ENCODE measurements at places on chromosomes 16 and 17.

DNA sequence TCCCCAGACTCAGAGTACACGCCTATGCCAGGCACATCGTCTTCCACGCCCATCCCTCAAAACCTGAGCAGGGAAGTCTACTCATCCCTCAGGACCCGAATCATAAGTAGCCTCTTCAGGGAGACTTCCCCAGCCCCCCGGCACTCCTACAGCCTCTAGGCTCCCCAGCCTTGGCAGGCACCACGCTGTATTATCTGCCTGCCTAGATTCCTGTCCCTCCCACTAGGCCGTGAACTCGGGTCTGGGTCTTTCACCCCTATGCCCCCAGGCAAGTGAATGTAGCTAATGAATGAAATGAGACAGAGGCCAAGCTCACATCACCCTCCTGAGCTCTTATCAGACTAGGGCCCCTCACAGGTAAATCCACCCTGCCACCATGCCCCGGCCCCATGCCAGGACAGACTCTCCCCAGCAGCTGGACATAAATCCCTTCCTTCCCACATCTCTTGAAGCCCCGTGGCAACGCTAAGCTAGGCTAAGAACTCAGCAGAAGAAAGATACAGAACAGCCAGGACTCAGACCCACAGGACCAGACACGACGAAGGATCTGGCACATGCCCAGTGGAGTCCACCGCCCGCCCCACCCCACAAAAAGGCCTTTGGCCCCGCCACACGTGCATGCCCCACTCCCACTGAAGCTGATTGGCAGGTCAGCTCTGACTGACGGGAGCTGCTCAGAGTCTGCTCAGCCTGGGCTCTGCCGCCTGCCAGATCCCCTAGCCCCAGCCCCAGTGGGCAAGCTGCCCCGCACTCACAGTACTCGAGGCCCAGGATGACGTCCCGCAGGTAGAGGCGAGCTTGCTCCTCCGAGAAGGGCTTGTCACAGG is 13.0 kb downstream of the CAMKK1 start:
- DNase-seq: no peak

GRCh38 chr17:21199856-21200255 is 14.1 kb downstream of the TMEM11 start:
- no peak for DNase-seq

DNA sequence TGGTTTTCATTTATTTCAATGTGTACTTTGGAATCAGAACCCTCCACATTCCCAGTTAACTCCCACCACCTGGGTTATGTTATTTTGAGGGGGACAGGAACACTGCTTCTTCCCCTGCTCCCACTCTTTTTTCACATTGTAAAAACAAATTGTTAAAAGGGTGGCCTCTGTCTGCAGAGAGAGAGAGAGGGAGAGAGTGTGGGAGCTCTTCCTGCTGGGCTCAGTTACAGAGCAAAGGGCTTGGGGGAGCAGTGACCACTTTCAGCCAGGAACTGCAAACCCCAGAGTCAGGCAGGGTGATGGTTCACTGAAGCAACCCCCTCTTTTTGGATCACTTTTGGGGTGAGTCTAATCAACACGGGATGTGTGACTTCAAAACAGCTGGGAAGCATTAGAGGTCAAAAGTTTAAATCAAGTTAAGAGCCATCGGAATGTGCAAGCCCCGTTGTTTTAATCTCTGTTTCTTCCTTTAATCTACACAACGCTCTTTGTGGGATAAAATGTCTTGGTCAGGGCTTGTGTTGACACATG is 577.0 kb upstream of the CDH11 start:
- DNase-seq: no peak

DNA sequence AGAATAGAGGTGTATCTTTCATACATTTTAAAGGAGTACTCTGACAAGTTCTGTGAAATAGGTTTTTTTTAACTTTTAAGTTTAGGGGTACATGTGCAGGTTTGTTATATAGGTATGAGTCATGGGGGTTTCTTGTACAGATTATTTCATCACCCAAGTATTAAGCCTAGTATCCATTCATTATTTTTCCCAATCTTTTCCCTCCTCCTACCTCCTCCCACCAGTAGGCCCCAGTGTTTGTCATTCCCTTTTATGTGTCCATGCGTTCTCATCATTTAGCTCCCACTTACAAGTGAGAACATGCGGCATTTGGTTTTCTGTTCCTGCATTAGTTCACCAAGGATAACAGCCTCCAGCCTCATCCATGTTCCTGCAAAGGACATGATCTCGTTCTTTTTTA is 175.5 kb downstream of the CYB561 start:
- DNase-seq: no peak

DNA sequence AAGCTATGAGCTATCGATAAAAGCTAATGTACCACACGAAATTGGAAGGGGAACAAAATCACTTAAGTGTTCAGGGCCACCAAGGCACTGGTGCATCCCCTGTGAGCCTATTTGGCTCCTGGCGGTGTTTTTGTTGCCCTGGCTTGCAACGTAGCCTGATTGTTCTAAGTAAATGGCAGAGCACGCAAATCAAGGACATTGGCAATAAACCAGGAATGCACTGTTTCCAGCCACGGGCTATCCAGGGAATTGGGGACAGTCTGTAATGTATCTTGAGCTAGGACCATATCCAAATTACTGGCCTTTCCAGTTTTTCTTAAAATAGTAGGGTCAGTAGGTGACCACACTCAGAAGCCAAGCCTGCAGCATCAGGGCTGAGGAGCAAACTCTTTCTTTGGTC is 734.0 kb downstream of the MAF start:
- no peak for DNase-seq

- no peak for DNase-seq
Measured at GRCh38 chr17:39461926-39462569, 762 bp downstream of the CDK12 start.

DNA sequence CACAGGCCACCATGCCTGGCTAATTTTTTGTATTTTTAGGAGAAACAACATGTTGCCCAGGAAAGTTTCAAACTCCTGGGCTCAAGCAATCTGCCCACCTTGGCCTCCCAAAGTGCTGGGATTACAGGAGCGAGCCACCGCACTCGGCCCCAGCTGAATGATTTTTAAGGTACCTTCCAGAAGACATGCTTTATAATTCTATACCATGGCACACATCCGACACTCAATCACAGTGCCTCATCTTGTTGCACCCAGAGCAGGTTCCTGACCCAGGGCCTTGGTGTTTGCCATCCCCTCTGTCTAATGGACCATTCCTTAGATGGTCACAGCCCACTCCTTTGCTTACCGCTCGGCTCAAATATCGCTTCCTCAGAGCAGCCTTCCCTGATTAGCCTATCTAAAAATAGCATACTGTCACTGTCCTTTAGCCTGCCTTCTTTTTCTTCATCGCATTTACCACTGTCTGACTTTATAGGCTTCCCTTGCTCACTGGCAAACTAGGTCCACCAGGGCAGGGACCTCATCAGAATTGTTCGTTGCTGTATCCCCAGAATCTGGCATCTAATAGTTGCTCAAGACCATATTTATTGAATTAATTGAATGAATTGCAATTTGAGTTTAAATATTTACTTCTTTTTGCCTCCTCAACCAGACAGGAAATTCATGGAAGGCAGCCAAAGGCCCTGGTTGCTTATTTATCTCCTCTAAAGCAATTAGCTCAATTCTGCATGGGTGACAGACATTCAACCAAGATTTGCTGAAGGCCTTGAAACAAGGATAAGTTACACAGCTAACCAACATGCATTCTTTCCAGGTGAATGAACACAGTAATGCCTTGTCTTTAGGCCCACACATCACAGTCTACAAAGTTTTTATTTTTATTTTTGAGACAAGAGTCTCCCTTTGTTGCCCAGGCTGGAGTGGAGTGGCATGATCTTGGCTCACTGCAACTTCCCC is 6.3 kb upstream of the TENT4B start:
- DNase-seq: no peak

DNA sequence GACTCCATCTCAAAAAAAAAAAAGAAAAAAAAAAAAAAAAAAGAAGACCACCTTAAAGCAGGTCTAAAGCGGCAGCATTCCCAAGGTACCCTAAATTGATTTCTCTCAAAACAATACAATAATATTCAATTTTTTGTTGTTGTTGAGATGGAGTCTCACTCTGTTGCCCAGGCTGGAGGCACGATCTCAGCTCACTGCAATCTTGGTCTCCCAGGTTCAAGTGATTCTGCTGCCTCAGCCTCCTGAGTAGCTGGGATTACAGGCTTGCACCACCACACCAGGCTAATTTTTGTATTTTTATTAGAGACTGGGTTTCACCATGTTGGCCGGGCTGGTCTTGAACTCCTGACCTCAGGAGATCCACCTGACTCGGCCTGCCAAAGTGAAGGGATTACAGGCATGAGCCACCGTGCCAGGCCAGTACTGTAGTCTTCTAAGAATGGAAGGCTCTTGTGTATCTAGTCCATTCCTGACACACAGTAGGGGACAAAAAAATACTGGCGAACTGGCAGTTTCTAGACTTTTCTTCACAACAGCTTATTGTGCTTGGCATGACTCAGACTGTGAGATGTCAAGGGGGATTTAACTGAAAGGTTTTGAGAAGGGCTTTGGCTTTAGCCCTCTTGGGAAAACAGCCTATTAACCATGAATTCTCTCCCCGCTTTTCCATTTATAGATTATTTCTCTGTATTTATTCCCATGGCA is 17.3 kb downstream of the CDR2 start:
- no peak for DNase-seq

DNA sequence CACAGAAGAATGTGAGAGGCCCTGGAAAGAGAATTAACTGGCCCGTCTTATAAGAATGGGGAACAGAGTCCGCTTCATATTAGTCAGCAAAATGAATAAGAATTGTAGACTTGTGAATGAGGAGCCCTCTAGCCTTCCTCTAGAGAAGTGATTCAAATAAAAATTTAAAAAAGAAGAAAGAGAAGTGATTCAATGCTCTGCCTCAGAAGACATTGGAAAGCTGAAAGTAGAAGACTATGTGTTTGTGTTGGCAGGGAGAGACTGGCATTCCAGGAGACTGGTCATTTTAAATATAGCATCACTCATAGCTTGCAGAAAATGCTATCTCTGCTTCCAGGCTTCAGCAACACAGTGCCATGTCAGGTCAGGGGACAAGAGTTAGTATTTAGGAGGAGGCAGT is 190.6 kb upstream of the HS3ST3A1 start:
- no peak for DNase-seq
